Amniotic stem cell (primary cell): ENCODE measurements at places on chromosomes 6 and 20.

DNA sequence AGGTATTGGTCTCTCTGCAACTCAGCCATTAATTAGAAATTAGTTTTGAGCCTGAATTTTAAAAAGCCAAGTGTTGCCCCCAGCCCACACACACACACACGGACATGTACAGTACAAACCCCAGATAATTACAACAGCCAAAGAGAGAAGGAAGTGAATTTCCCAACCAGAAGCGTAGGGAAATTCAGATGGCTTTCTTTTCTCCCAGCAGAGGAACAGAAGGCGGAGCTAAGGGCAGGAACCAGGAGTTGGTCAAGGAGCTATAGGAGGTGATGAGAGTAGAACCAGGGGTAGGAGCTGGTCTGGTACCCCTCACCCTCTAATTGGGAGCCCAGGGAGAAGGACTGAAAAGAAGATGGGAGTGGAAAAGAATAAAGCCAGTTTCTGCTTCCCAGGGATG lies 3.9 kb upstream of the ZBTB9 start:
- no peak for DNase-seq

GRCh38 chr6:2840749-2841061 lies 958 bp downstream of the SERPINB1 start:
- no peak for DNase-seq

GRCh38 chr6:45921691-45922281 lies 93.9 kb downstream of the CLIC5 start:
- DNase-seq = no peak

DNA sequence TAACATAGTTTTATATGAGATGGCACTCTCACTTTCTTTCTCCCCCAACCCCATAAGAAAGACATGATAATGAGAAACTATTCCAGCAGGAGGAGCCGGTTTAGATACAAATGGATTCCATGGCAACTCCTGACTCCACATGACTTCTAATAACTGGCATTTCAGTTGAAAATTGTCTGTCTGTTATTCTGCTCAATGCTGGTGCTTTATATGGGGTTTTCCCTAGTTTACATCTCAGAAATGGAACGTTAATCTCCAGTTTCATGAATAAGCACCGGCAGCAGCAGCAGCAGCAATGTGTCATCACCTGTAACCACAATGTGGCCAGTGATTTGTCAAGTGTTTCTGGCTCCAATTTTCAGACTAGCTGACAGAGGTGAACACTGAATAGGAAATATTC lies 8.0 kb upstream of the SIM1 start:
- DNase-seq = no peak

DNA sequence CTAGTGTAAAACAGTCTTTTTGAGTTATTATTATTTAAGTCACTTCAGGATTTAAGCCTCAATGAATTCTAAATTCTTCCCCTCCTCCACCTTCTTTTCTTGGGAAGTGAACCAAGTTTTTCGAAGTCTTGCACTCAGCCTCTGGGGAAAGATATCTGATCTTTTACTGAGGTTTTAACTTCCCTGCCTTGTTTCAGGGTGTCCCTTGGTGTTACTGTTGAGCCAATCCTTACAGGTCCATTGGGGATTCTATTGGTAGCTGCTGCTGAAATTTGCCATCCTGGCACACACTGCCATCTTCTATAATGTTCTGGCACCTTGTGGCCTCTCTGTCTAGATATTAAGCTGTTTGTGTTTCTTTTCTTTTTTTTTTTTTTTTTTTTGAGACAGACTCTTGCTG lies 31.7 kb downstream of the BEND6 start:
- no peak for DNase-seq

- no peak for DNase-seq
Measured at GRCh38 chr6:17413313-17413750, 19.9 kb downstream of the CAP2 start.

GRCh38 chr6:490251-491037 lies 98.9 kb downstream of the IRF4 start:
- DNase-seq = no peak

GRCh38 chr6:131890091-131890490 lies 61.1 kb downstream of the CCN2 start:
- no peak for DNase-seq

DNA sequence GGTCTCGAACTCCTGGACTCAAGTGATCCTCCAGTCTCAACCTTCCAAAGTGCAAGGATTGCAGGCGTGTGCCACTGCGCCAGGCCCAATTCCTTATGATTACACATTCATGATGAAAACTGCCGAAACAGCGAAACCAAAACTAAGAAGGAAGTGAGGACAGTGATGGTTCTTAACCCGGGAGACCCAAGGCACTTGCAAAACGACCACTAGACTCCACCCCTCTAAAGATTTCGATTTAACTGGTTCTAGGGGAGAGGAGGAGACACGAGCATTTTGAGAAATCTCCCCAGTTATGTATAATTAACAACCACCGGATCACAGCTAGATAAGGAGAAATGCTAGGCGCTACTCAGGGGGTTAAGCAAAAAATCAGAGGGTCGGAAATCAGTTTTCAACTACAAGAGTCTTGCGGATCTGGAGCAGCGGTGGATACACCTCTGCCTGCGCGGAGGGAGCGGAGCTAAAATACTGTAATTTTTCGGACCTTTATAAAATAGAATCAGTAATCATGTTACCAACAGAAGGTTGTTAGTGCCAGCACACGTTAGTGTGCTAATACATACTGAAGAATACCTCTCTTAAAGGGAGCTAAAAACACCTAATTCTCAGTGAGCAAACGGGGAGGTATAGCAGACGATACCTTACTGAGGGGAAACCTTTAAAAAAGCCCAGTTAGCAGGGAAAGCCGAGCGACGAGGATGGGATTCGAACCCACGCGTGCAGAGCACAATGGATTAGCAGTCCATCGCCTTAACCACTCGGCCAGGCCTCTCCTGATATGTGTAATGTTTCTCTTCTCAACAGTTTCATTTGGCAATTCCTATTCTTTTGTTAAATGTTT lies 60.0 kb upstream of the BTN3A2 start:
- peak; percentile 71 for DNase-seq

DNA sequence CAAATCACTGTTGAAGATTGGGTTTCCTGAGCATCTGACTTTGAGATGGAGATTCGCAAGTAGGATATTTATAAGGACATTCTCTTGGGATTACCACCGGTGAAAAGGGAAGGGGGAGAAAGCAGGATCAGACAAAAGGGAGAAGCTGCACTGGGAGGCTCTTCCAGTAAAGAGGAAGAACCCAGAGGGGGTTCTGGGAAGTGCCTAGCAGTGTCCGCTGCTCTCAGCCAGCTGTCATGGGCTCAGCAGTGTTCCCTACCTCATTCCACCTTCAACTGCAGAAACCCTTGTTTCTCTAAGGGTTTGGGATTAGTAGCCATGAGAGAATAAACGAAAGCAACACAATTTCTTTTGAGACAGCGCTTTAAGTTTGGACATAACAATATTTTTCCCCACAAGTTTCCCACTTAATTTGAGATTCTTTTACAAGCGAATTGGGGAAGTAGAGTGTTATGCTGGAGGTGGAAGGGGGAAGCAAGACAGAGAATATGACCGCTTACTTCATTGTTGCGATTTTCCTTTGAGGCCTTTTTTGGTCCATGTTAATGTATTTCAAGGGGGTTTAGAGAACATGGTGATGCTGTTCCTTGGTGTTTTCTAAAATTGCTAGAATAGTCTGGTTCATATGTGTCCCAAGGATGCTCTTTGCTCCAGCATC lies 154.5 kb upstream of the SCGN start:
- no peak for DNase-seq

DNA sequence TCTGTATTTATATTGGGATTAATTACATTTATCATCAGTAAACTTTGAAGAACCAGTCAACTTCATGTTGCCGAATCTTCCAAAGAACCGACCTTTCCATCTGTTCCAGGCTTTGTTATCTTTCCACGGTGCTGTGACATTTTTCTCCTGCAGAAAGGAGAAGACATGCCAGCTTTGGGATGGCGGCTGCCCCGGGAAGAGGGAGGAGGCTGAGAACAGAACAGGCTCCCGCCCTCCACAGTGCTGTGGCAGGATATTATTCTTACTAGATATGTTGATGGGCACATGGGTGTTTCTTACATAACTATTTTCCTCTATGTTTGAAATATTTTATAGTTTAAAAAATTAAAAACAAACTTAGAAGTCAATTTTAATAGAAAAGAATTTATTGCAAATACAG lies 44.9 kb downstream of the GINS1 start:
- DNase-seq = no peak

DNA sequence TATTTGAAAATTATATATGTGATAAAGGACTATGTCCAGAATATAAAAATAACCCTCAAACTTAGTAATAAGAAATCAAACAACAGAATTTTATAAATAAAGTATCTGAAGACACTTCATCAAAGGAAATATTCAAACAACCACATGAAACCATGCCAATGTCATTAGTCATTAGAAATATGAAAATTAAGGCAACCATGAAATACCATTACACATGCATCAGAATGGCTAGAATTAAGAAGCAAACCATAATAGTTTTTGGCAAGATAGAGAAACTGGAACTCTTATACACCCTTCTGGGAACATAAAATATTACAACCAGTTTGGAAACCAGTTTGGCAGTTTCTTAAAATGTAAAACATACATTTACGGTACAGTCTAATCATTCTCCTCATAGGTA lies 137.2 kb upstream of the ADGRB3 start:
- DNase-seq = no peak

- DNase-seq = no peak
Measured at GRCh38 chr6:119463081-119463626, 113.6 kb upstream of the MAN1A1 start.

DNA sequence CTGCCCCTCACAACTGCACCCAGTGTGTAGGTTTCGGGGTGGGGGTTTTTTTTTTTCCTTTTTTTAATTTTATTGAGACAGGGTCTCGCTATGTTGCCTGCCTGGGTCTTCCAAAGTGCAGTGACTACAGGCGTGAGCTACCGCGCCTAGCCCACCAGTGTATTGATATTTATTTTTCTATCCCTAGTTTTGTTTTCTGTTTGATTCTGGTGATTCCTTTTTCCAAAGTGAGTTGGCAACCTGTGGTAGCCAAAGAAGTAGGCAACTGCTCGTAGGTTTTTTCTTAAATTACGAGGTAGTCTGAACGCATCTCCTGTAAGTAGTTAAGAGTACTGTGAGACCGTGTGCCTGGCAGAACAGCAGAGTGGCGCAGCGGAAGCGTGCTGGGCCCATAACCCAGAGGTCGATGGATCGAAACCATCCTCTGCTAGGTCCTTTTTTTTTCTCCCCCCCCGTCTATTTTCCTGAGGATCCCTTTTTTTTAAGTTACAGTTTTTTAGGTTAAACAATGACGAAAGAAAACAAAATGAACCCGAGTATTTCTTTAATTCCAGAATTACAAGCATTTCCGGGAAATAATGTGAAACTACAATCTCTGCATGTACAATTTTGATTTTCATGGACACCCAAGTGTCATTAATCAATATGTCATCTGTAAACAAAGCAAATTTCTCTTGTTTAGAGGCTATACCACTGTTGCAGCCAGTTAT lies 78.7 kb upstream of the BTN3A2 start:
- peak; percentile 39 for DNase-seq
